T-helper 2 cell treated with Interferon-gamma antibody and Interleukin-4, amounts not matched to agents 5 μg/mL and 100 μg/mL, for 36 hours (primary cell): ENCODE measurements at places on chromosomes 7 and 10.
A peak's percentile ranks its signal among the peaks of the same experiment; 100 is the strongest.

- no peak for DNase-seq
These were observed 60.8 kb upstream of the SP4 start for GRCh38 chr7:21367081-21367480.

GRCh38 chr10:132610071-132610701 is 72.6 kb downstream of the INPP5A start:
- no peak for DNase-seq

DNA sequence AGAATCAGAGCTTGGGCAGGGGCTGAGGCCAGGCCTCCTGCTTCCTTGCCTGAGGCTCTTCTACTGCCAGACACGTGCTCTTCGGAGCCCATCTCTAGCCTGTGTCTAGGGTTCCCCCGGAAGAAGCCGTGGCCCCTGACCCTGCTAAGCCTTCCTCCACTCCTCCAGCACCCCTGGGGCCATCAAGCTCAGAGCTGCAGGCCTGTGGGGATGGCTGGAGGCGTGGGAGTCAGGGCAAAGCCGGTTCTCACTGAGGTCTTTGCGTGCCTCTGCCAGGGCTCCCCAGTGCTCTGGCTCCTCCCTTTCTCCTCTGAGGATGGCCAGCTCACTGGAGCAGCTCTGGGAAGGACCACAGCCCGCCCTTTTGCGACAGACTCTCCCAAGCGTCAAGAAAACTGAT is 34.4 kb downstream of the GHRHR start:
- DNase-seq, result no peak

DNA sequence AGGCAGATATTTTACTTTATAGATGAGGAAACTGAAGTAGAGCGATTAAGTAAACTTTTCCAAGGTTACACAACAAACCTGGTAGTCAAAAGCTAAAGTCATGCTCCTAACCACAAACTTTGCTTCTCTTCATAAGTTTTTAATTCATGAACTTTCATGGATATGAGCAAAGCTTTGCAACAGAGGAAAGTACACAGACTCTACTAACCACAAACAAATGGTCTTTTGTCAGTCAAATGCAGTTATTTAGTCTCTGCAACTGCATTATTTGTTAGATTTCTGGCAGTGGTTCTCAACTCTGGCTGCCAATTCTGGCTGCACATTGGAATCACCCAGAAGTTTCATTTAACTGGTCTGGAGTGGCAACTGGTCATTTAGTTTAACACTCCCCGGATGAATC is 140.6 kb upstream of the TMEM168 start:
- DNase-seq, result no peak

DNA sequence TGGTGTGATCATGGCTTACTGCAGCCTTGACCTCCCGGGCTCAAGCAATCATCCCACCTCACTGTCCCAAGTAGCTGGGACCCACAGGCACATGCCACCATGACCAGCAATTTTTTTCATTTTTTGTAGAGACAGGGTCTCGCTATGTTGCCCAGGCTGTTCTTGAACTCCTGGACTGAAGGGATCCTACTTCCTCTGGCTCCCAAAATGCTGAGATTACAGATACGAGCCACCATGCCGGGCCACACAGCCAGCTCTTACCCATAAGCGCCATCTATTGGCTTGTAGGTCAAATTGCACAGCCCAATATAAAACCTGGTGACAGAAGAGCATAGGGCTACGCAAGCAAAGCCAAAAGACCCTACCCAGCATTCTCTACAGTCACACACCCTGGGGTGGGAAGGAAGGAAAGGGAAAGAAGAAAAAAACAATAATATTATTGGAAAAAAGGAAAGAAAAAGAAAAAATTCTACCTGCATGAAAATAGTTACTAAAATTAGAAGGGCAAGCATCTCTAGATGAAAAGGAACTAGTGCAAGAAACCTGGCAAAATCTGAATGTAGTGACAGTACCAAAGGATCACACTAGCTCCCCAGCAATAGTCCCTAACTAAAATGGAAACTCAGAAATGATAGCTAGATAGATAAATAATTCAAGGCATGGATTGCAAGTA is 29.4 kb upstream of the AMPH start:
- peak; percentile 8 for DNase-seq

GRCh38 chr7:159022238-159022993 is 122.3 kb downstream of the VIPR2 start:
- DNase-seq, result no peak
